ENCODE measurements at places on chromosomes 3 and 15. TPM values are rescaled to one million over a fixed set of nuclear protein-coding genes. Genes with fewer than 3 reads are reported as not detected.

The DHFR2 gene
- 6.2 TPM for total RNA-seq

The AP3B2 gene
- 2.1 TPM for total RNA-seq

The FBXL22 gene
- total RNA-seq, result 9.2 TPM

The CYP8B1 gene
- 0.35 TPM for total RNA-seq

The SMAD6 gene
- 52.7 TPM for total RNA-seq

The LRRIQ4 gene
- 0.35 TPM for total RNA-seq

The GOLGA6L10 gene
- 7.0 TPM for total RNA-seq

Measured in metanephros (tissue), 2 donors.